Activated CD4-positive, CD25-positive, alpha-beta regulatory T cell (primary cell): ENCODE measurements at places on chromosomes 7 and 10.
A peak's percentile ranks its signal among the peaks of the same experiment; 100 is the strongest.

DNA sequence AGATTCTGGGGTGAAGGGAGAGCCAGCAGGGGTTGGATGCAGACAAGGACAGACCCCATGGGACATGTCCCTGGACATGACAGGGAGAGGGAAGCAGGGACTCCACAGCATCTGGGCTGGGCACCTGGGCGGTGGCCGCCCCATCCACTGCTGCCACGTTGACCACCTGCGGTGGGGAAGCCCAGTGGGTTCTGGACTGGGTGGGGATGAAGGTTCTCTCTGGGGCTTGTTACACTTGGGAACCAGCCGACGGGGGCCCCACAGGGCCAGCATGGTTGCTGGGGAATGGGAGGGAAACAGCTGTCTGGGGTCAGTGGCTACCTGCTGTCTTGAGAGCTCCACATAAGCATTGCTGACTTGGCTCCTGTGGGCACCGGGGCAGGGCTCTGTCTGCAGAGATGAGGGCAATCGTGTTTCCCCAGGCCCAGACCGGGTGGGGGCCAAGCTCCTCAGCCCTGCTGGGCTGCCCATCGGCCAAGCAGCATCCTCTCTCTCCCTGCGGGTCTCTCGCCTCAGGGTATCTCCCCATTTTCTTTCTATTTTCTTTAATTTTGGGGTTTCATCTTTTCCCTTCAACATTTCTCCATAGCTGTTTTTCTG is 443.6 kb upstream of the PFKP start:
- DNase-seq, result no peak

DNA sequence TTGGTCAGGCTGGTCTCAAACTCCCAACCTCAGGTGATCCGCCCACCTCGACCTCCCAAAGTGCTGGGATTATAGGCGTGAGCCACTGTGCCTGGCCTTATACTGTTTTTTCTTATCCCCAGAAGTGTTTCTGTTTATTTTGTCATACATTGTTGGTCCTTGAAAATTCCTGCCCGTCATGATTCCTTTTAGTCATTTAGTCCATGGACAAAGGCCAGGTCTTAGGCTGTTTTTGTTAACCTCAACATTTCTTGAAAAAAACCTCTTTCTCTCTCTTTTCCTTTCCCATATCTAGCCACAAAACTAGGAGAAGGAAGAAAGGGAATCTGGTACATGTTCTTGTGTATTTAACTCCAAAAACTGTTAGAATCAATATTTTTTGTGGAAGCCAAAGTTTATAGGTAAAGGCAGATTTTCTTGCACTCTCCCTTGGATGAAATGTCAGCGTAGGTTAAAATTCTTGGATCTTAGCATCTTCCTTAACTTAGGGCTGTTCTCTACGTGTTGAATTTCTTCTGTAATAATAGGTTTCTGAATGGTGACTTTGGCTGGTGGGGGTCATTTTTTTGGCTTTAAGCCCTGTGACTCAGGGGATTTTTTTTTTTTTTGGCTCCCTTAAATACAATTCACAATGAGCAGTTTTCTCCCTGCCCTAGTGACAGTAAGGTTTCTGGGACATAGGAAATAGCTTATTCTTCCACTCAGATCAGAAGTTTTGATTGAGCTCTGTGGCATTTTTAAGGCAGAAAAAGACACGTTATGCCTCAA is 500.8 kb downstream of the AUTS2 start:
- DNase-seq, result no peak

DNA sequence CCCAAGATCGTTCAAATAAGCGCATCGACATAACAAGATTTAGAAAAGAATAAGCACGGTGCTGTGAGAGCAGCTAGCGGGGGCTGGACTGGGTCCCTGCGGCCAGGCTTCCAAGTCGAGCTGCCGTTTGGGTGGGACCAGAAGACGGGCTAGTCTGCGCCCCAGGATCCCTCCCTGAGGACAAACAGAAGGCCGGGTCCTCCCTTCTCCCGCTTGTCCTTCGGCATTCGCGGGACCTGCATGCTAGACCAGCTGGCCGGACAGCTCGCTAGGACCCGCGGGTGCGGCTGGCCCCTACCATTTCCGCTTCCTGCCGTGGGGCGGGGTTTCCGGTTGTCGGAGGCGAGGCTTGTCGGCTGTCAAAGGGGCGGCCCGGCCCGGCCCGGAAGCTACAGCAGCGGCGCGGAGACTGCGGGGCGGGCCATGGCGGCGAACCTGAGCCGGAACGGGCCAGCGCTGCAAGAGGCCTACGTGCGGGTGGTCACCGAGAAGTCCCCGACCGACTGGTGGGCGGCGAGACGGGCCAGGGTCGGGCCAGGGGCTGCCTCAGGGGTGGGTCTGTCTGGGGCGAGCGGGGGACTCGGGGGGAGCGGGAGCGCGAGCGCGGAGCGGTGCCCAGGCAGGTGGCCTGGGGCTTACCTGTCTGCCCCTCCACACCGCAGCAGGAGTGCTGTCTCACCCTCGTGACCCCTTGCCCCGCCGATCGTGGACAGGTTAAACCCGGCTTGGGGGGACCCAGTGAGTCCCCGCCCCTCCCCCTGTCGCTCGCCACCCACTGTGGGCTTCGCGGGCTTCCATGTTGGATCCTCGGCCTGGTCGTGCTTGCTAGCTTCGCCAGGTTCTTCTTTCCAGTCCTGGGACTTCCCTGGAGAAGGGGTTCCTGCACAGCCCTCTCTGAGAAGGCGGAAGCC is at the start of gene DBNL:
TSS of gene DBNL (plus strand) at position 388 of the 911 bp plus-strand sequence. CDS start at position 424, 36 bp downstream.
- peak; percentile 93 for DNase-seq

GRCh38 chr7:158539711-158540146 is 47.9 kb downstream of the PTPRN2 start:
- DNase-seq, result no peak

GRCh38 chr7:46468753-46469356 is 547.8 kb upstream of the IGFBP3 start:
- DNase-seq, result no peak

- DNase-seq, result peak; percentile 4
Measured at GRCh38 chr10:5895804-5896203, 5.8 kb downstream of the FBH1 start.

DNA sequence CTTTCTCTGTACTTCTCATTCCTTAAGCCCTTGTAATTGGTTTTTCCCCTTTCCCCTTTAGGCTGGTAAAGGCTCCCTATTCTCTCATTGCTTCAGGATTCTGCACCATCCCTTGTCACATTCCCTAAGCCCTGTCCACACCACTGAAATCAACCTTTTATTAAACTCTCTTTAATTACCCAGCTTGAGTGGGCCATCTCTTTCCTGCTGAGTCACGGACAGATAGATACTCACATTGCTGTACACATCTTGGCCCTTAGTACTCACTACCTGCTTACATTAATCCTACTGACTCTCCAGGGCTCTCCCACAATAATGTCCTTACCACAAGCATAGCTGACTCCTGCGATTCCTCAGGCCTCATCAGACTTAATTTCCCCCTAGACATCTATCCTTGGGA is 94.0 kb upstream of the PCGF5 start:
- no peak for DNase-seq

DNA sequence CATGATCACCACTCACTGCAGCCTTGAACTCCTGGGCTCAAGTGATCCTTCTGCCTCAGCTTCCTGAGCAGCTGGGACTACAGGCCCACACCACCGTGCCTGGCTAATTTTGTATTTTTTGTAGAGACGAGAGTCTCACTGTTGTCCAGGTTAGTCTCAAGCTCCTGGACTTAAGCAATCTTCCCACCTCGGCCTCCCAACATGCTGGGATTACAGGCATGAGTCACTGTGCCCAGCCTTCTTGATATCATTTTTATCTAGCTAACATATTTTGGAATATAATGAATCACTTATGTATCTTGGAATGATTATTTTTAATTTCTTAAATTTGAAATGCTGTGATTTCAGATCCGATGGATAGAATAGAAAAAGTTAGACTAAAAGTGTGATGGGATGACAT is 18.4 kb downstream of the ARL4A start:
- DNase-seq, result no peak

DNA sequence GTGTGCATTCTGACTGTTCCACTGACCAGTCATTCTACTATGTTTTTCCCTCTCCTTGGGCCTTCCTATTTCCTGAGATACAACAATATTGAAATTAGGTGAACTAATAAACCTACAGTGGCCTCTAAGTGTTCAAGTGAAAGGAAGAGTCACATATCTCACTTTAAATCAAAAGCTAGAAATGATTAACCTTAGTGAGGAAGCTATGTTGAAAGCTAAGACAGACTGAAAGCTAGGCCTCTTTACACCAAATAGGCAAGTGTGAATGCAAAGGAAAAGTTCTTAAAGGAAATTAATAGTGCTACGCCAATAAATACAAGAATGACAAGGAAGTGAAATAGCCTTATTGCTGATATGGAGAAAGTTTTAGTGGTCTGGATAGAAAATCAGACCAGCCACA is 5.7 kb upstream of the DYNC1I1 start:
- DNase-seq, result no peak

- DNase-seq, result peak; percentile 26
Measured at GRCh38 chr10:132326925-132327324, 5.1 kb upstream of the LRRC27 start.

DNA sequence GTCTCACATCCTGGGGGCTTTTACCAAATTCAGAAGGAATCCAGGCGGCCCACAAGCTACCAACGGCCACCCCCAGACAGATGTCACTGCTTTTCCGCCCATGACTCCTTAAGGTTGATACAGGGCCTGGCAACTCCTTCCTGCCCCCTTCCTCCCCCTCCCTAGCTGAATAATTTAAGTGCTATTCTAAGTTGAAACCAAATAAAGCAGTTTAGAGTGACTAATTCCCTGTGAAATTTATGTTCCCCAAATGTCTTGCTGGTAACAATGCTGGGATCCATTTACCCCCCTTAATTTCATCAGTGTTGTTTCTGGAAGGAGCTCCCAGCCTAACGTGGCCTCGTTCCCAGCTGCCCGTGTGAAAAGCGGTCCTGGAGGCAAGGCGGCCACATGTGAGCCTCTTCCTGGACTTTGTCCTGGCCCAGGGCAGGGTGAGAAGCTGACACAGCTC is 109.6 kb downstream of the TMEM130 start:
- no peak for DNase-seq

- DNase-seq, result peak; percentile 21
Measured at GRCh38 chr10:63520500-63521415, at the start of gene REEP3. TSS of gene REEP3 (plus strand) at chr10:63521401. CDS start at chr10:63521546, 145 bp downstream.

GRCh38 chr10:101011517-101012423 is 12.2 kb downstream of the LZTS2 start:
- DNase-seq, result no peak

- no peak for DNase-seq
Measured at GRCh38 chr7:78161781-78162180, 363.2 kb downstream of the PHTF2 start.

GRCh38 chr7:141872931-141873330 is 31.6 kb upstream of the PRSS37 start:
- no peak for DNase-seq

DNA sequence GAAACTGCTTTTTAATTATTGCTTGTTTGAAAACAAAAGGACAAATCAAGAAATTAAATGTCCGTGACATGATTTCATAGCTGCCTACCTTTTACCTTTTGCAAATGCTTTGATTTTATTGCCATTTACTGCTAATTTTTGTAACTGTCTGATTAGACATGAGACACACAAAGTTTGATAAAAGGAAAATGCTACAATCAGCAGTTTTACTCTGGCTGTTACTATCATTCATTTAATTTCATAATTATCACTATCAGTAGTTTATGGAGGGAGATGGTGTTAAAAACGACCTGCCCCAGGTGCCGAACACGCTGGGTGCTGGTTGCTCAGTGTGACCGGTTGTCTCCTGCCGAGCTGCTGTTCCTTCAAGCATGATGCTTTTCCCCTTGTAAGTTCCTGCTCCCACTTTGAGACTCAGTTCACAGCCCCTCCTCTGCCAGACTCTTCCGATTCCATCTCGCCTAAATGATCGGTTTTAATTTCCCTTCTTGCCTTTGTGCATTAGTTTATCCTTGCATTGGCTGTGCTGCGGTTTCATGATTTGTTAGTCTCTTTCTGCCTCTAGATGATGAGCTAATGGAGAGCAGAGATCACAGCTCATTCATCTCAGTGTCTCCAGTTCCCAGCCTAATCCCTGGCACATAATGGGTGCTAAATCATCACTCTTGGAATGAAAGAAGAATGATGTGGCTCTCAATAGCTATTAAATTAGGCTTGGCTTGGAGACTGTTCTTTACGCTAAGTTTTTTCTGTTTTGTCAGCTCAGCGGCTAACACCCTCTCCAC is 110.6 kb downstream of the PFKFB3 start:
- DNase-seq, result no peak
